ENCODE measurements at places on chromosomes 12 and 14.

GRCh38 chr12:64938179-64938578, 113.7 kb downstream of the TBC1D30 start:
- DNase-seq, result no peak

GRCh38 chr14:34355584-34356263, 106.3 kb downstream of the SPTSSA start:
- no peak for DNase-seq

DNA sequence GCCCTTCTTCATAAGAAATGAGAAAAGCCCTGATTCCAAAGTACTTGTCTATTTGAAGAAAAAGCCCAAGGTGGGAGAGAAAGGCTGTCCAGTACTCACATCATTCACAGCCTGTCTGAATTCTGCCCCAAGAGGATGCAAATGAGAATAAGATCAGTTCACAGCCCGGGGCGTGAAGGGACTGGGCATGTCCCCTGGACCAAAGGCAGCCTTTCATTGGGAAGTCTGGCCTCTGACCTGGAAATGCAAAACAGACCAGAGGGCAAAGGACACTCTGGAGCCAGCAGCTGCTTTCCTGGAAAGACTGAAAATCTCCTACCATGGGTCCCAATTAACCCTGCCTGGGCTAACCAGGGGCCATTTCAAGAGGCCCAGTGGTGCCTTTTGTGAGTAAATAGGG, 191.2 kb upstream of the PELI2 start:
- no peak for DNase-seq

DNA sequence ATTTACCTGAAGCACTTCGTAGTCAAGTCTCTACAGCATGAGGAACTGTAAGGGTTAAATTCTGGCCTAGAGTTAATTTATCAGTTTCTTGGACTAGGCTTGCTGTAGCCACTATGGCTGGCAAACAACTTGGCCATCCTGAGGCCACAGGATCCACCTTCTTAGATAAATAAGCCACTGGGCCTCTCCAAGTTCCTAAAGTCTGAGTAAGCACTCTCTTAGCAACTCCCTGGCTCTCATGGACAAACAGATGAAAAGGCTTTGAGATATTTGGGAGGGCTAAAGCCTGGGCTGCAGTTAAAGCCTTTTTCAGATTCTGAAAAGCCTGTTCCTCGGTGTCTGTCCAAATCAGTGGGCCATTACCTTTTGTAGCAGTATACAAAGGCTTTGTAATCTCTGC, 675.0 kb downstream of the TMEM121 start:
- DNase-seq, result no peak

DNA sequence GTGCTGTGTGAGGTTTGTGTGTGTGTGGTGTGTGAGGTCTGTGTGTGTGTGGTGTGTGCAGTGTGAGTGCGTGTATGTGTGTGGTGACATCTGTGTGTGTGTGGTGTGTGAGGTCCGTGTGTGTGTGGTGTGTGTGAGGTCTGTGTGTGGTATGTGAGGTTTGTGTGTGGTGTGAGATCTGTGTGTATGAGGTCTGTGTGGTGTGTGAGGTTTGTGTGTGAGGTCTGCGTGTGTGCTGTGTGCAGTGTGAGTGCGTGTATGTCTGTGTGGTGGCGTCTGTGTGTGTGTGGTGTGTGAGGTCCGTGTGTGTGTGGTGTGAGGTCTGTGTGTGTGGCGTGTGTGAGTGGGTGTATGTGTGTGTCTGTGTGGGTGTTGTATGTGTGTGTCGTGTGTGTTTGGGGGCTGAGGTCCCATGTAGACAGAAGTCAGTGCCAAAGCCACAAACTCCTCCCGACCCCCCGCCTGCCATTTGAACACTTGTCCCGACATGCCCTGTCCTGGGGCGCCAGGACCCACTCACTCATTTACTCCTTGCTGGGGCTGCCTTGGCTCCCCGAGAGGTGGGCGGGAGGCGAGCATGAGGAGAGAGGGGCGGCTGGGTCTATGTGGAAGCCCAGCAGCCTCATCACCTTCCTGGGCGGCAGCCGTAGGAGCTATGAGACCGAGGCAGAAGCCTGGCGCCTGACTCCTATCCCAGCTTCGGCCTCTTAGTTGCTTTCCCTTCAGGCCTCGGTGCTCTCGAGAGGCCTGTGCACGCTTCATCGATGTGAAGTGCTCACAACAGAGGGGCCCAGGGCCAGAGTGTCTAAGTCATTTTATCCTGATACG, 20.5 kb downstream of the RILPL1 start:
- no peak for DNase-seq

GRCh38 chr12:11814374-11814773, 164.9 kb downstream of the ETV6 start:
- DNase-seq, result peak; percentile 12

GRCh38 chr14:55747186-55747585, 167.2 kb downstream of the KTN1 start:
- no peak for DNase-seq

GRCh38 chr14:91501951-91502930, 7.9 kb downstream of the PPP4R3A start:
- DNase-seq, result no peak

- DNase-seq, result no peak
Measured at GRCh38 chr12:473863-474577, 14.3 kb downstream of the B4GALNT3 start.

GRCh38 chr12:128970941-128971340, 117.7 kb downstream of the GLT1D1 start:
- no peak for DNase-seq

DNA sequence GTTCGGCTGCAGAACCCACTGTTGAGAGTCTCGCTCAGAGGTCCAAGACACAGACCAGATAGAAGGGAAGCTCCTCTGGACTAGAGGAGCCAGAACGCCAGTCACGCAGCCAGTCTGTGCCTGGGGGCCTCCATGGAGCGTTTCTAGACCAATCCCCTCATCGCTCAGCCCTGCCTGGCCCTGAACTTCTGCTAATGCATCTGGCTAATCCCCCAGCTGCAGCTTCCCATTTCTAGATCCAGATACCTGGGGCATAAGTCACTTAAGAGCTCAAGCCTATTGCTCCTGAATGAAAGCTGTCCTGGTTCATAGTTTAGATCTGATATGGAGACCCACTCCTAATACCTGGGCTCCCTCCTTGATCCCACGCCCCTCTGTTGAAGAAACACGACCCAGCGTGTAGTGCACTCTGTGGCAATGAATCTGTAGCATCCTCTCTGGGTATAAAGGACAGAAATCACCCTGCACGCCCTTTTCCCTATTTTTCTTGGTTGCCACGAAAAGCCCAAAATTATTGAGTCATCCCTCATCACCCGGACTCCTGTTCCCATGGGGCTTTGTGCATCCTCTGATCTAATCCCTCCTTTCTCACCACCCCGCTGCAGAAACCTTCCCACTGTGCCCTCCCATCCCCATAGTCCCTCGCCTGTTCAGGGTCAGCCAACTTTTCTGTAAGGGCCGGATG, 341.6 kb upstream of the FKBP4 start:
- DNase-seq, result no peak

DNA sequence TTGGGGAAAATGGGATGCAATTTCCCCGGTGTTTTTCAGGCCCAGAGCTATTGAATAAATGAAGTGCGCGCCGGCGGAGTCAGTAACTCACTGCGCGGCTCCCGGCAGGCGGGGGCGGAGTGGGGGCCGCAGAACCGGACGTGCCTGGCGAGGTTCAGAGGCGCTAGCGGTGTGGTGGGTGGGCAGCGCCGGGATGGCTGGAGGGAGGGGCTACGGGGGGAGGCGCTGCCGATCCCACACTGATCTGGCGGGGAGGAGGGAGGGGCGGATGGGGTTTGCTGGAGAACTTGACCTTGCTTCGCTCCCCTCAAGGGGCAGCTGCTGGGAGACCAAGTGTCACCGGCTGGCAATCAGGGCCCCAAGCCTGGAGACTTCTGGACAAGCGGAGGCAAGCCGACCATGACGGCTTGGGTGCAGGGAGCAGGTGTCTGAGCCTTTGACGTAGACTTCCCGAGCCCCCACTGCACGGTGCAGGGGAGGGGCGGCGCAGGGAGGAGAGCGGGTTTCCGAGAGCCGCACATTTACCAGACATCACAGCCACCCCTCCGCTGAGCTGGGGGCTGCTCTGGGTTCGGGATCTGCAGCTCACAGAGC, 174.1 kb upstream of the RTL1 start:
- no peak for DNase-seq

DNA sequence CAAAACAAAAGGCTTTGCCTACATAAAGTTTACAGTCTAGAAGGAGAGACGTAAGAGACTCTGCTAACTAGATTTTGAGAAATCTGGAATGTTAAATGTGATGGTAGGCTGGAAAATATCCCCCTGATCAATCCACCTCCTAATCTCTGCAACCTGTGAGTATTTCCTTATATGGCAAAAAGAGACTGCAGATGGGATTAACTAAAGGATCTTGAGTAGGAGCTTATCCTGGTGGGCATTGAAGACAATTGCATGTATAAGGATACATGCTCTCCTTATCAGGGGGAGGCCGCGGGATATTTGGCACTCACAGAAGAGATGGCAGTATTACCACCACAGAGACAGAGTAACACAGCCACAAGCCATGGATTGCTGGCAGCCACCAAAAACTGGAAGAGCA, 95.2 kb downstream of the EGLN3 start:
- no peak for DNase-seq

DNA sequence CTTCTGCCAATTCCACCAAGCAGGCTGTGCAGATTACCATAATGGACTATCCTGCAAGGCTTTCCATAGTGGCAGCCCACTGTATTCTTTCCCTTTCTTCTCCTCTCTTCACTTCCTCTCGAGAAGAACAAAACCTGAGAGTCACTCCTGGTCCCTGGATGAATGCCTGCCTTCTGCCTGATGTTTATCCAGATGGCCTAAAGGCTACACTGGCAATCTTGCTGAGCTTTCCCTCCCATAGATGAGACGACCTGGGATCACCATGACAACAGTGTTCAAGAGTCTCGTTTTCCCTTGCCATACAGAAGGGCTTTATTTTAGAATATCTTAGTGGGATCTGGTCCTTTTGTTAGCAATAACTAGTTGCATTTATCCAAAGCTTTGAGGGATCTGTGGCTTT, 142.3 kb downstream of the RTN1 start:
- DNase-seq, result no peak

- no peak for DNase-seq
Measured at GRCh38 chr14:54976316-54976715, 50.6 kb downstream of the WDHD1 start.

- no peak for DNase-seq
Measured at GRCh38 chr12:128267131-128267622, at the start of gene TMEM132C. TMEM132C (plus strand) TSS chr12:128267170; CDS start chr12:128267403, 233 bp downstream.

GRCh38 chr12:56160894-56161689, 2.9 kb downstream of the MYL6 start:
- DNase-seq, result no peak

DNA sequence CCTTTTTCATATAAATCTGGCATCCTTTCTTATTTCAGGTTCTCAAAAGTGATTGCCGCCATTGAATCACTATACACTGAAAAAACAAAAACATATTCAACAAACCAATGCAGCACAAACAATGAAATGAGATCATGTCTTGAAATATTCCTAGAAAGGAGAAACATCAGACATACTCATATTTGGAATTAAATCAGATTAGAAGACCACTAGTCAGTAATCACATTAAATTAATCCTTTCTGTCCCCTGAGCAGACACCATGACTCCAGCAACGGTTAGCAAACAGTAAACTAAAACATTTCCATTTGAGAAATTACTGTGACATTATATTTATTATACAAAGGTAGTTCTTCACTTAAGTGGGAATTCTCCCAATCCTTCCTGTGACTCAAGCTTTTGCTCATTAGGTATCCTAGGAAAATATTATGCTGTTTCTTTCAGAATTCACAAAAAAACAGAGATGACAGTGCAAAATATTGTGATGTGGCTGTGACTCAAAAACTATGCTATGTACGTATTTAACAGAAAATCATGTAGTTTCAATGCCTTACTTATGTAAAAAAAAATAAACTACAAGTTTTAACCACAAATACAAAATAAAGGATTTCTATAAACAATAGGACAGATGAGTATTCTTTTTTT, 29.7 kb downstream of the CPNE8 start:
- no peak for DNase-seq

DNA sequence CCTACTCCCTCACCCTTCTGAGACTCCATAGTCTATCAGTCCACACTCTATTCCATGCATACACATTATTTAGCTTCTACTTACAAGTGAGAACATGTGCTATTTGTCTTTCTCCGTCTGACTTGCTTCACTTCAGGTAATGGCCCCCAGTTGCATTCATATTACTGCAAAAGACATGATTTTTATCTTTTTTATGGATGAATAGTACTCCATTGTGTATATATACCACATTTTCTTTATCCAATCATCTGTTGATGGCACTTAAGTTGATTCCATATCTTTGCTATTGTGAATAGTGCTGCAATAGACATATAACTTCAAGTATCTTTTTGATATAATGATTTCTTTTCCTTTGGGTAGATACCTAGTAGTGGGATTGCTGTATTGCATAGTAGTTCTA, 171.8 kb downstream of the DACT1 start:
- no peak for DNase-seq

GRCh38 chr14:86852530-86852929, 1140.5 kb downstream of the GALC start:
- DNase-seq, result no peak

- no peak for DNase-seq
Measured at GRCh38 chr14:23942587-23942986, 11.0 kb upstream of the DHRS4 start.

DNA sequence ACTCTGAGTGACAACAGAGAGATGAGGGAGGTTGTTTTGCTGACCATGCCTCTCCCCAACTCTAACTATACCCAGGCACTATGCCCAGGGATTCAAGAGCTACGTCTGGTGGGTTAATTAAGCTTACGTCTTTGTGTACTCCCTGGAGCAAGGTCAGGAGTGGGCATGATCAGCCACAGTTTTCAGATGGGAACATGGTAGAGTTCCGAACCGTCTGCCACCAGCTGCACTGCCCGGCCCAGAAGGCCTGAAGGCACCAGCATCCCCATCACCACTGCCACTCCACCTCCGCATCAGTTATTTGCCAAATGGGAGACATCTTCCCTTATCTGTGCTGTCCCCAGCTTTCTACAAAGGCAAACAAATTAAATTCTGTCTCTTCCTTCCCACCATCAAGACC, 11.1 kb upstream of the GPX2 start:
- DNase-seq, result no peak
